ENCODE measurements at places on chromosomes 4 and X.
A peak's percentile ranks its signal among the peaks of the same experiment; 100 is the strongest.

- peak; percentile 26 for DNase-seq
These were observed 9.3 kb downstream of the ZNF185 start for GRCh38 chrX:152907084-152907651.

DNA sequence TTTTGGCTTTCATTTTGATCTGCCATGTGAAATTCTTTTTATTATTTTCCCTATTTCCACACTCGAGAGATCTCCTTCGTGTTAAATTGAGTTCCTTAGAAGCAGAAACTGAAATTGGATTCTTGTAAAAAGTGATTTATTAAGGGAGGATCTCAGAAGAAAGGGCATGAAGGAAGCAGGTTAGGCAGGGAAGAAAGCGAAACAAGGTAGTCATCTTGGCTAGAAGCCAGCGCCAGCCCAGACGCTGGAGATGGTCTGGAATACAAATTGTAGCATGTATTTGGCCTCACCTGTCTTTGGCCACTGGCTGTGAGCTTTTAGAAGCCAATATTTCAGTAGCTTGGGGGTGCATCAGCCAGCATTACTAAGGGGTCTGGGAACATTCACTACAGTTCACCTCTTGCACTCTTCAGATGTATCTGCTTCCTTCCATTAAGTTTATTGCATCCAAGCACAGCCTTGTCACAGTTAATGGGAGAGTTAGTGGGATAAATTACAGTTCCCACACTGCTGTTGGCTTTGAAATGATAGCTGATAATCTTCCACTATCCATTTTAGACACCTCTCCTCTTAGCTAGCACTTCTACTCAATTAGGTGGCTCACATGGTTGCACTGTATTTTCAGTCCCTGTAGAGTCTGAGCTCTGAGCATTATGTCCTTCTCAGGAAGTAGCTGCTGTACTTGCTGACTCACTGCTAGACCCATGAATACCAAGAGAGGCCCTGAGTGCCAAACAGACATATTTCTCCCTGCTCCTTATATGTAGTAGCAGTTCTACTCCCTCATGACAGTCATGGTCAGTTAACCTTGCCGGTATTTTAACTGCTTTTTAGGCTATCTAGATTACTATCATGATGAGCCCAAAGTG lies 14.6 kb downstream of the GRXCR1 start:
- DNase-seq = no peak

DNA sequence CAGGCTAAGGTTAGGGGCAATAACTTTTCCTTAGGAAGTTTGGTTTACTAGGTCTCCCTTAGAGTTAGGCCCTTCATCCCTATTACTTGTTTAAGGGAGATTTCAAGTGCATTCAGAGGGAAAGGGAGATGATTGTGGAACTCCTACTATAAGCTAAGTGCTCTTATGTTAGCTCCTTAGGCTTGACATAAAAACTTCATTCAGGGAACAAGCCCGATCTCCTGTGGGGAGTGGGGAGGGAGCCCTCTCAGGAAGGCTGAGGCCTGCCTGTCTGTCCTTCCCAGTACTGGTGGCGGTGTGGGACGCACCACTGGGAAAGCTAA lies 8.0 kb downstream of the KLF3 start:
- DNase-seq = no peak

- no peak for DNase-seq
These were observed 196.8 kb upstream of the RPS6KA3 start for GRCh38 chrX:20463296-20464075.

- DNase-seq = no peak
These were observed 2.3 kb downstream of the PLAC8 start for GRCh38 chr4:83112231-83112630.

DNA sequence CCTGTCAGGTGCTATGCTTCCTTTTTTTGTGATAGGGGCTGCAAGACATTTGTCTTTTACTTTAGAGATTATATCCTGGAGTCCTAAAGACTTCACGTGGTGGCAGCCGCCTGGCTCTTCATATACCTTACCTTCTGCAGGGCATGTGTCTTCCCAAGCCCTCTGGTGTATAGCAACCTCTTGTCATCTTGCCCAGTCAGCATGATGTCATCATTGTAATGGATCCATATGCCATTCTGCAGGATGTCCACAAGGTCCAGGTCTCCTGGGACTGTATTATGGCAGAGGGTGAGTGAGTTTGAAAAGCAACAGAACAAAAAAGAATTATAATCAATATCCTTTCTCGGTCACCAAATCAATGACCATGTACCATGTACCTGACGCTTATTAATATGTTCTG lies 82.2 kb upstream of the SCOC start:
- no peak for DNase-seq

- no peak for DNase-seq
These were observed 42.3 kb upstream of the FAM241A start for GRCh38 chr4:112102875-112103370.

Measured in AG04449 (cell line).